Natural killer cell treated with Interleukin-12 subunit alpha and Interleukin-12 subunit beta and Interleukin-15 and Interleukin-18, amount 100 ng/mL, for 72 hours (primary cell): ENCODE measurements at places on chromosomes 5 and 9.

DNA sequence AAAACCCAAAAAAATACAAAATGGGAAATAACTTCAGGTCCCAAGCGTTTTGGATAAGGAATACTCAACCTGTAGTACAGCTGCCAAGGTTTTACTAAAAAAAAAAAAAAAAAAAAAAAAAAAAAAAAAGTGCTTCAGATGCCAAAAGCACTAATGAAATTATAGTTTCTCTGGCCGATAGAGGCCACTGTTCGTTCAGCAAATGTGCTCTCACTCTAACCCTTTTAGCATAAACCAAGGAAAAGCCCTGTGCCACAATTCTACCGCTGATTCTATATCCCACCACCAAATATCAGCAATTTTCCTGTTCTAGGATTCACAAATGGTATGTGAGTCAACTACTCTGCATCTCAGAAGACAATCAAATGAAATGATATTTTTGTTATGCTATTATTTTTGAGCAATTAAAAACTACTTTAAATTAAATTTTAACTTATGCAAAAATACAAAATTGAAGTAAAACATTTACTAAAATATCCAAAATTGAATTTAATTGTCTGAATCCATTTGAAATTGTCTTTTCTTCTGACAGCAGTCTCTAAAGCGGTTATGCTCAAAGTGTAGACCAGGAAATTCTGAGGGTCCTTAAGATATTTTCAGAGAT lies 79.8 kb downstream of the RICTOR start:
- peaks cover 19% of the 10 kb centered on the region for H3K36me3 ChIP-seq
- H3K27me3 ChIP-seq = no peaks in the 10 kb centered on the region
- no peak for DNase-seq

- H3K4me3 ChIP-seq = no peak overlapping the region
- H3K4me1 ChIP-seq = peaks cover 9% of the 10 kb centered on the region
- H3K36me3 ChIP-seq = peaks cover 41% of the 10 kb centered on the region
- no peak for DNase-seq
- H3K27ac ChIP-seq = no peak overlapping the region
Measured at GRCh38 chr9:94281101-94281500, 22.0 kb downstream of the ZNF169 start.

DNA sequence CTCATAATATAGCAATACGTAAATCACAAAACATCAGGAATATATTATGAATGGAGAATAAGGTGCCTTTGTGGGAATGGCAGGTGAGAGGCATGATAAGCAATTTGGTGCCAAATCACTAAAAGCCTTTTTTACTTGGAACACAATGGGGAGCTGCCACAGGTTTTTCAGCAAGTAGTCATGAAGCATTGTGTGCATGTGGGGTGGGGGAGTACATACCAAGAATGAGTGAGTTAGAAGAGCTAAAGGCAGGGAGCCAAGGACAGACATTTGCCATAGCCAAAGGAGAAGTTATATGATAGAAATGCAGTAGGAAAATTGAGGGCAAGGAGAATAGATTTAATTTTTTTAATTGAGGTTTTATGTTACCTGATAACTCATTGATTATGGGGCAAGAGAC lies 445.0 kb upstream of the SMC2 start:
- no peak overlapping the region for H3K4me3 ChIP-seq
- no peak overlapping the region for H3K27ac ChIP-seq
- DNase-seq = no peak
- no peaks in the 10 kb centered on the region for H3K4me1 ChIP-seq
- no peaks in the 10 kb centered on the region for H3K27me3 ChIP-seq

- H3K4me3 ChIP-seq = no peak overlapping the region
- H3K27me3 ChIP-seq = peaks cover 6% of the 10 kb centered on the region
- H3K27ac ChIP-seq = no peak overlapping the region
- DNase-seq = no peak
- no peaks in the 10 kb centered on the region for H3K4me1 ChIP-seq
Measured at GRCh38 chr5:135437422-135437795, 9.7 kb downstream of the DCANP1 start.

DNA sequence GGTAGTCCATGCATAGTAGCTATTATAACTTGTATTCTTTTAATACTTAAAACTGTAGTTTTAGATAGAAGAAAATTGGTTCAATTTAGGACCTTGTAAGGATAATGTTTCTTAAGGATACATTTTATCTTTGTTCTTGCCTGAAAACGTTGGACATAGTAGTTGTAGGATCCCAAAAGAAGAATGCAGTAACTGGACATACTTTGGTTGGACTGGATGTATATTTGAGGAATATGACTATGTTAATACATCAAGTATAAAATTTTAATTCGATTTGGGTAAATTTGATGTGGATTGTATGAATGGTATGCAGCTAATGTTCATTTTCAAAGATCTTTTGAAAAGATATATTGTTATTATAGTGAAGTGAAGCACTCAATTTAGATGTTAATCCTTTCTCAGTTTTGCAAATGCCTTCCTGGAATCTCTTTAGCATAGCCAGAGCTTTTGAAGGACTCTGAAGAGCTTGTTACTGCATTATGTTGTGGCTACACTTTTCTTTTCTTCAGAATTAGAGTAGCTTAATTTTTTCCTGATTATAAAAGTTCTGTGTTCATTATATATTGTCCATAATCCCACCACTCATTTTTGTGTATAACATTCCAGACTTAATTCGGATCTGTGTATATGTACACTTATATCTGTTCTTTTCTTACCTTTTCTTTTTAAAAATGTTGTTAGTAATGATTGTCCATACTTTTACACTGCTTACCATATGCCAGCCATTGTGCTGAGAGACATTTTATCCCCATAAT lies 41.2 kb downstream of the LRRTM2 start:
- peaks cover 5% of the 10 kb centered on the region for H3K36me3 ChIP-seq
- no peaks in the 10 kb centered on the region for H3K27me3 ChIP-seq
- no peak overlapping the region for H3K4me3 ChIP-seq
- no peak for DNase-seq

GRCh38 chr5:16799796-16800195 lies 136.3 kb downstream of the MYO10 start:
- H3K36me3 ChIP-seq = no peaks in the 10 kb centered on the region
- H3K27ac ChIP-seq = no peak overlapping the region
- no peak for DNase-seq
- no peak overlapping the region for H3K4me3 ChIP-seq
- no peaks in the 10 kb centered on the region for H3K4me1 ChIP-seq

- peaks cover 4% of the 10 kb centered on the region for H3K36me3 ChIP-seq
- no peaks in the 10 kb centered on the region for H3K4me1 ChIP-seq
- H3K4me3 ChIP-seq = no peak overlapping the region
- DNase-seq = no peak
- no peak overlapping the region for H3K27ac ChIP-seq
Measured at GRCh38 chr9:101247297-101247696, 137.5 kb downstream of the BAAT start.

GRCh38 chr5:16600397-16600796 lies 16.4 kb downstream of the RETREG1 start:
- no peak for DNase-seq
- no peak overlapping the region for H3K27ac ChIP-seq
- H3K4me1 ChIP-seq = no peaks in the 10 kb centered on the region

DNA sequence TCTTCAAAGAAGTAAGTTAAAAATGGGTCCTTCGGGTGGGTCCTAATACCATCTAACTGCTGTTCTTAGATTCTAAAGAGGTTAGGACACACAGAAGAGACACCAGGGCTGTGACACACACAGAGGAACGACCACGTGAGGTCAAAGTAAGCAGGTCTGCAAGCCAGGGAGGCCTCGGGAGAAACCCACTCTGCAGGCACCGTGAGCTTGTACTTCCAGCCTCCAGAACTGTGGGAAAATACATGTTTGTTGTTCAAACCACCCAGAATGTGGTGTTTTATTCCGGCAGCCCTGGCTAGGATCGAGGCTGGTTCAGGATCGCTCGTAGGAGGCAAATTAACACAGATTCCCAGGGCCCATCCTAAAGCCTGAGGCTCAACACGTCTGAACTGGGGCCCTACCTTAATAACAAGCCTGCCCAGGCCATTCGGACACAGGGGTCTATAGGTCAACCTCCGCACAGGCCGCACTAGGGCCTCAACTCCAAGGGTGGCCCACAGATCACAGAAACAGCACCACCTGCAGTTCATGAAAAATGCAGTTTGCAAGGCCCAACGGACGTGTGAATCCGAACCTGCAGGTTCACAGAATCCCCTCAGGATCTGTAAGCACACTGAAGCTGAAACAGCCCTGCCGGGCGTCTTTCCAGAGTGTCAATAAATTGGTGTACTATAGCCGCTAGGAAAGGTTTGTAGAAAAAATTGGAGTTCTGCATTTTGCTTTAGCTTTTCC lies 7.1 kb downstream of the MED10 start:
- H3K27me3 ChIP-seq = no peaks in the 10 kb centered on the region
- peaks cover 28% of the 10 kb centered on the region for H3K4me1 ChIP-seq
- peaks cover 56% of the 10 kb centered on the region for H3K36me3 ChIP-seq
- no peak overlapping the region for H3K4me3 ChIP-seq

- no peak overlapping the region for H3K27ac ChIP-seq
- H3K27me3 ChIP-seq = peaks cover 33% of the 10 kb centered on the region
- no peak for DNase-seq
- H3K4me1 ChIP-seq = no peaks in the 10 kb centered on the region
- no peaks in the 10 kb centered on the region for H3K36me3 ChIP-seq
Measured at GRCh38 chr9:98884849-98885248, 58.9 kb upstream of the COL15A1 start.

- no peaks in the 10 kb centered on the region for H3K4me1 ChIP-seq
- no peaks in the 10 kb centered on the region for H3K27me3 ChIP-seq
- no peak for DNase-seq
- H3K27ac ChIP-seq = no peak overlapping the region
Measured at GRCh38 chr9:81885602-81886001, 42.6 kb upstream of the SPATA31D4 start.

DNA sequence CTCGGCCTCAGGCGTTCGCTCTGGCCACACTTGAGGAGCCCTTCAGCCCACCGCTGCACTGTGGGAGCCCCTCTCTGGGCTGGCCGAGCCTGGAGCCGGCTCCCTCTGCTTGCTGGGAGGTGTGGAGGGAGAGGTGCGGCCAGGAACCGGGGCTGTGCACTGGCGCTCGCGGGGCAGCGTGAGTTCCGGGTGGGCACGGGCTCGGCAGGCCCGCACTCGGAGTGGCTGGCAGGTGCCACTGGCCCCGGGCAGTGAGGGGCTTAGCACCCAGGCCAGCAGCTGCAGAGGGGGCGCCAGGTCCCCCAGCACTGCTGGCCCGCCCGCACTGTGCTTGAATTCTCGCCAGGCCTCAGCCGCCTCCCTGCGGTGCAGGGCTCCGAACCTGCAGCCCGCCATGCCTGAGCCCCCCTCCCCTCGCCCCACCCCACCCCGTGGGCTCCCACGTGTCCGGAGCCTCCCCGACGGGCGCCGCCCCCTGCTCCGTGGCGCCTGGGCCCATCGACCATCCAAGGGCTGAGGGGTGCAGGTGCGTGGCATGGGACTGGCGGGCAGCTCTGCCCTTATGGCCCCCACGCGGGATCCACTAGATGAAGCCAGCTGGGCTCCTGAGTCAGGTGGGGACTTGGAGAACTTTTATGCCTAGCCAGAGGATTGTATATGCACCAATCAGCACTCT lies 138.2 kb downstream of the PDZD2 start:
- H3K4me3 ChIP-seq = no peak overlapping the region
- H3K36me3 ChIP-seq = no peaks in the 10 kb centered on the region
- no peak overlapping the region for H3K27ac ChIP-seq
- H3K4me1 ChIP-seq = peaks cover 18% of the 10 kb centered on the region
- no peaks in the 10 kb centered on the region for H3K27me3 ChIP-seq

DNA sequence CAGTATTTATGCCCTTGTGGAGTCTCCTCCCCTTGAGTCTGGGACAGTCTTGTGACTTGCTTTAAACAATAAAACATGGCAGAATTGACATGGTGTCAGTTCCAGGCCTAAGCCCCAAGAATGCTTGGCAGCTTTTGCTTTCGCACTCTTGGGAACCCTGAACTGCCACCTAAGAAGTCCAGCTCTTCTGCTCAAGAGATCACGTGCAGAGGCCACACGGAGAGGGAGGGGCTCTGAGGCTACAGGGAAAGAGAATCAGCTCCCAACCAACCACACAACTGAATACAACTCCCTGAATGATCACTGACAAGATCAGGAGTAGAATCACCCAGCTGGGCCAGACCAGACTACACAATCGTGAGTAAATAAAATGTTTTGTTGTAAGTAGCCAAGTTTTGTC lies 97.6 kb downstream of the MED27 start:
- DNase-seq = no peak
- H3K4me1 ChIP-seq = peaks cover 16% of the 10 kb centered on the region
- H3K27me3 ChIP-seq = no peaks in the 10 kb centered on the region
- no peak overlapping the region for H3K4me3 ChIP-seq
- no peak overlapping the region for H3K27ac ChIP-seq
- no peaks in the 10 kb centered on the region for H3K36me3 ChIP-seq

GRCh38 chr5:133245191-133246052 lies 193.6 kb downstream of the HSPA4 start:
- no peak overlapping the region for H3K27ac ChIP-seq
- no peaks in the 10 kb centered on the region for H3K36me3 ChIP-seq
- DNase-seq = no peak
- H3K4me1 ChIP-seq = peaks cover 11% of the 10 kb centered on the region
- no peaks in the 10 kb centered on the region for H3K27me3 ChIP-seq

DNA sequence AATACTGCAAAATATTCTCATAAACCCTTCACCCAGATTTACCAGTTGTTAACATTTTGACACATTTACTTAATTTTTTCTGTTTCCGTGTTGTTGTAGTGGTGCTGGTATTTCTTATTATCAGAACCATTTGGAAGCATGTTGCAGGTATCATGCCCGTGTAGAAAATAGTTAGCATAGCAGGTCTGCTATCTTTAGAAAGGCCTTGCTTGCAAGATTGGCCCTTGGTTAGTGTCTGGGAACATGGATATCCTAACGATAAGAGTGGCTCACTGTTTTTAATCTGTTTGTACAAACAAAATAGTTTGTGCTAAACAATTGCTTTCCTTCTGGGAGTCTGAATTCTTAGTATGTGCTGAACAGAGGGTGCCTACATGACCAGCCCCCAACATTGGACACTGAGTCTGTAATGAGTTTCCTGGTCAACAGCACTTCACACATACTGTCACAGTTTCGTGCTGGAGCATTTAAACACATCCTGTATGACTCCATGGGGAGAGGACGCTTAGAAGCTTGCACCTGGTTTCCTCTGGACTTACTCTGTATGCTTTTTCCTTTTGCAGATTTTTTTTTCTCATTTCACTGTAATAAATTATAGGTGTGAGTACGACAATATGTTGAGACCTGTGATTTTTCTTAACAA lies 66.9 kb downstream of the MAN2A1 start:
- no peak for DNase-seq
- peaks cover 14% of the 10 kb centered on the region for H3K36me3 ChIP-seq
- no peak overlapping the region for H3K27ac ChIP-seq
- no peaks in the 10 kb centered on the region for H3K27me3 ChIP-seq

GRCh38 chr5:146770980-146771379 lies 107.6 kb downstream of the PPP2R2B start:
- H3K4me1 ChIP-seq = peaks cover 15% of the 10 kb centered on the region
- no peaks in the 10 kb centered on the region for H3K36me3 ChIP-seq
- H3K4me3 ChIP-seq = no peak overlapping the region
- DNase-seq = no peak

DNA sequence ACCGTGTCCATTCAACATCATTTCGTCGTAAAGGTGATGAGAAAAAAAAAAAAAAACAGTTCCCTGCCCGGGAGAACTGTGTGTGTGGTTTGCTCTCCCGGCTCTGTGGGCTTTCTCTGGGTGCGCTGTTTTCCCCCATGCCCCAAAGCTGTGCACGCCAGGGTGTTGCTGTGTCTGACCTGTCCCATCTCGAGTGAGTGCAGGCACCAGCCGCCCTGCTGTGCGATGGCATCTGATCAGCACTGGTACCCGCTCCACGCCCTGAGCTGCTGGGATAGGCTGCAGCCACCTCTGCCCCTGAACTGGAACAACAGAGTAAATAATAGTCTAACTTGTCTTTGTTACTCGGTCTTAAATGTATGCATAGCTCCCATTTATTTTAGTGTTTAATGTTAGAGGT lies 33.3 kb downstream of the CEP72 start:
- H3K36me3 ChIP-seq = peaks cover 6% of the 10 kb centered on the region
- no peaks in the 10 kb centered on the region for H3K27me3 ChIP-seq
- no peak overlapping the region for H3K4me3 ChIP-seq
- H3K4me1 ChIP-seq = no peaks in the 10 kb centered on the region
- no peak for DNase-seq
